BE2C (cell line): ENCODE measurements at places on chromosomes 4 and X.

GRCh38 chr4:129622566-129622965 is 526.6 kb downstream of the C4orf33 start:
- DNase-seq, result no peak

GRCh38 chr4:36917413-36917812 is 327.1 kb upstream of the NWD2 start:
- no peak for DNase-seq

DNA sequence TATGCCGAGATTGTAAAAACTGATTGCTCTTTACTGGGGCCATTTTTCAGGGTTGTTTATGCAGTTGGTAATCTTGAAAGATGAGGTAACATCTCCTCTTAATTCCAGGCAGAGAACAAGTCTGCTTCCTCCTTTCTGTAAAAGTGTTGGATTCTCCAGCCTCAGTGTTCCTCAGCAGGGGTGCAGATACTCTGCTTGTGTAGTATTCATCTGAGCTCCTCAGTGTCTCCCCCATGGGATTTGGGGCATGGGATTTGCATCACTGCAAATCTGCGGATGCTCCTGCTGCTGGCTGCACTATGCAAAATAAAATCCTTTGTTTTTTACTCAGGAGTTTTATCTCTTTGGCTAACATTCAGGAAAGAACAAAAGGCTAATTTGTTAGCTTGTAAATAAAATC is 104.9 kb upstream of the ATP8A1 start:
- DNase-seq, result peak; percentile 16

DNA sequence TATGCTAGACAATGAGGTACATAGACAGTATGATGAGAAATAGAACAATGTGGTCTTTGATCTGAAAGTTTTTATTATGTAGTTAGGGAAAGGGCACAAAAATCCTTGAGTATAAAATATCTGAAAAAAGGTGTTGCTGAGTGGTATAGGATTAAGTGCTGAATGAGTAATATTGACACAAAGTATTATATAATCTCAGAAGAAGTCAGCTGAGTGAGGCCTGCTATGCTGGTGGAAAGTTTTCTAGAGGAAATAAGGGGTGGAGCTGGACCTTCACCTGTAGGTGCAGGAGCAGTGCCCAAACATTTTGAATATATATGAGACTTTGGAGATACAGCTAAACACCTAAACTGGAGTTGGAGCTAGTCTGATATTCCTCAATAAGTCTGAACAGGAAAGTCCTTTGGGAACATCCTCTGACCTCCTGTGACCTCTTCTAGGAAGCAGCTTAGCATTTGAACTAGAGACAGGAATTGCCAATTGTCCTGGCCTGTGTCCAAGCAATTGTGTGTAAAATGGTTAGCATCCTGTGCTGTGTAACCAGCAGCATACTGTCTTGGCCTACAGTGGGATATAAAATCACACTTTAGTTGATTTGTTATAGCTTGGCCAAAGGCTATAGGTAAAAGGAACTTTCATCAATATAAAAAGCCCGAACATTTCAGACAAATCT is 285.3 kb downstream of the ANKRD50 start:
- no peak for DNase-seq

DNA sequence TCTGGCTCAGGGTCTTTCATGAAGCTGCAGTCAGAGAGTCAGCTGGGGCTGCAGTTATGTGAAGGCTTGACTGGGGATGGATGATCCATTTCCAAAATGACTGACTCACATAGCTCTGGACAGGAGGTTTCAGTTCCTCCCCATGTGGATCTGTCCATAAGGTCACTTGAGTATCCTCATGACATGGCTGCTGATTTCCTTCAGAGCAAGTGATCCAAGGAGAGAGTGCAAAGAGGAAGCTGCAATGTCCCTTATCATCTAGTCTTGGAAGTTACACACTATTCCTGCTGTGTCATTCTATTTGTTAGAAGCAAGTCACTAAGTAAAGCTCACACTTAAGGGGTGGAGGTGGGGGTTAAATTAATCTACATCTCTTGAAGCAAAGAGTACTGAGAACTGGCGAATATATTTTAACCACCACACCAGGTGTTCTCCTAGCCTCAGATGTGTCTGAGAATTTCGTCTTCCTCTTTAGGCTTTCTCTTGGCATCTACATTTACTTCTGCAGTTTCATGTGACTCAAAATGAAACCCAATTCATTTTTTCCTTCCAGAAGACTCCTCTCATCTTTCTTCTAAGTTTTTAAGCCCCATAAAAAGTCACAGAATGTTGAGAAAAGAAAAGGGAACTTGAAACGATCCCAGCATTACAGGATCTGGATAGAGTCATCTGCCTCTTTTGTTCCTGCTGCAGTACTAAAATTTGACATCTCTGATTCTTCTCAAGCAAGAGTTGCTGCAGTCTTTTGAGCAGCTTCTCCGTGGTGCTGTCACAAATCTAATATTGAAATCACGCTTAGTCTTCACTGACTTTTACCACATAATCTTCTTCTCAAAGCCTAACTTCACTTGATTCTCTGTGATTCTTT is 3.8 kb upstream of the GRPR start:
- DNase-seq, result no peak

- no peak for DNase-seq
Observed at GRCh38 chrX:153944800-153945150, 332 bp upstream of the RENBP start.

DNA sequence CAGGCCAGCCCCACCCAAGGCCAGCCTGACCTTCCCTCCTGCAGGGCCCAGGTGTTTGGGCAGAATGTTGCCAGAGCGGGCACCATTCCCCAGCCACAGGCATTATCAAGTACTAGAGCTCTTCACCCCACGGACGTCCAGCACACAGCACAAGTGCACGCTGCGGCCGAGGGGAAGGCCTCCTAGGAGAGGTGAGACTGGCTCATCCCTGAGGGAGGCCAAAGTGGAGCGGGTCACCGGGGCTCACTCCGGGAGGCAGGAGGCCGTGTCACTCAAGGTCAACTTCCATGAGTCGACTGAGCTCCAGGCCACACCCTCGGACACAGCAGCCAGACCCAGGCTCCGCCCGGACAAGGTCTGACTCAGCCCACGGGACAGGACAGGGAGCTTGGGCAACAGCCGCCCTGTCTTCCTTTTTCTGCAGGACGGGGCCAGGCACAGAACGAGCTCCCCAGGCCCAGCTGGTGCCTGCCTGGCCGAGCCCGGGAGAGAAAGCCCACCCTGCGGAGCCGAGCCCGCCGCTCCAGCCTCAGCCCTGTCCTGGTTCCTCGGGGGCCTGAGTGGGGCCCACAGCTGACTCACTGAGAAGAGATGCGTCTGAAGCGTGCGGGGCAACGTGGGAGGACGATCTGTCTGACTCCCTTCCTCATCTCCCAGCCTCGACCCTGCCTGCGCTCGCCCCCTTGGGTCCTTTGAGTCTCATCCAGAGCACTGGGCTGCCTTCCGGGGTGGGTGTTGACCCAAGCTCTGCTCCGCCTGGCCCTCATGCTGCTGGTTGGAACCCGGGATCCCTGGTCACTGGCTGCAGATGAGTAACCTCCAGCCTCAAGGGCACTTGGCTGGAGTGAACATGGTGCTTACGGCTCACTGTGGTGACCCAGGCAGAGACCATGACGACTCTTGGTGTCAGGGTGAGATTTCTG is 1.6 kb downstream of the SLC49A3 start:
- DNase-seq, result peak; percentile 27

DNA sequence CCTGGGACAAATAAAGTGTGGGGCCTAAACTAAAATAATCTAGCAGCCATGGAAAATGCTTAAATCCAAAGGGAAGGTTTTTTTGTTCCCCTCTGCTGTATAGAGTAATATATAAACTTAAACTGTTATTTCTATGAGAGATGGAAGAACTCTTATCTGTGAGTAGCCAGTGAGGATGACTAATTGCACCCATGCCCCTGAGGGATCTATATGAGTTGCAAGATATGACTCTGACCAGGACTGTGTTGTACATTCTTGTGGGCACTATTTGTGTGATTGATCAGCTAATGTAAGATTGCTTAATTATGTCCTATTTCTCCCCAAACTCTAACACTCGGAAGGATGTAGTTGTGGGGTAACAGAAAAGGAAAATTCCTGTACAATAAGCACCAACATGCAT is 35.2 kb upstream of the AMBN start:
- DNase-seq, result no peak

- DNase-seq, result peak; percentile 15
Observed at GRCh38 chr4:81472281-81473182, 825 bp upstream of the RASGEF1B start.
